Osteocyte (in vitro differentiated cells): ENCODE measurements at places on chromosomes 16 and 17. TPM values are rescaled to one million over a fixed set of nuclear protein-coding genes. Genes with fewer than 3 reads are reported as not detected.

The HSPB9 gene
- total RNA-seq = not detected in 2 replicates

The RASD1 gene
- 1.2 and 1.6 TPM in 2 replicates for total RNA-seq

DNA sequence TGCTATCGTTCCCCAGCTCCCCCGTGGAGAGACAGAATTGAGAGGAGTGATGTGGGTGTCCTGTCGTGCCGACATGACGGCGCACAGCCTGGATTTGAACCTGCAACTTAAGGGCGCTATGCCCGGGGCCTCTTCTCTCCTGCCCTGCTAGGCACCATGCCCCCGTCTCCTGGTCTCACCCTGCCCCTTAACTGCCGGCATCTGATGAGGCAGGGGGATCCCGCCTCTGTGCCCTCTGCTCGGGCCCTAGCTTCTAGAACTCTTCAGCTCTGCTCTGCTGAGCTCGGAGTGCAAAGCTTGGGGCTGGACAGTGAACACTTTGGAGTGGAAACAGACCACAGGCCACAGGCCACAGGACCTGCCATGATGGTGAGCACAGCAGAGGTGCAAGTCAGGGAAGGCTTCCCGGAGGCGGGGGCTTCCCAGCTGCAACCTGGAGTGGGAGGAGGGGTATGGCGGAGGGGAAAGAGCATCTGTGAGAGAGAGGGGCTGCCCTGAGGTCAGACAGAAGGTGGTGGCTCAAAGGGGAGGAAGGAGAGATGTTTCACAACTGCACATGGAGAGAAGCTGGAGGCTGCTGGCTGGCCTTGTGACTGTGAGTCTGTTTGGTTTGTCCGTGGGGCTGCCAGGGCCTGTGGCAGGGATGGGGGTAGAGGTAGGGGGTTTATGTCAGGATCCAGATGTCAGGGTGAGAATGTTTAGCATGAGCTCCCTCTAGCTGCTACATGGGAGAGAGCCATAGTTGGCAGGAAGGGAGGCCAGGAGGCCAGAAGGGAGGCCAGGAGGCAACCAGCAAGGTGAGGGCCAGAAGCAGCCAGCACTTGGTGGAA, 107.8 kb downstream of the CRLF3 start:
- H3K4me1 ChIP-seq = peaks cover 19% of the 10 kb centered on the region
- H3K27ac ChIP-seq = no peak overlapping the region
- no peak overlapping the region for H3K4me3 ChIP-seq
- DNase-seq = no peak
- no peaks in the 10 kb centered on the region for H3K27me3 ChIP-seq

- no peak overlapping the region for H3K27ac ChIP-seq
- H3K36me3 ChIP-seq = no peaks in the 10 kb centered on the region
- peaks cover 9% of the 10 kb centered on the region for H3K4me1 ChIP-seq
- DNase-seq = no peak
- H3K27me3 ChIP-seq = no peaks in the 10 kb centered on the region
Observed at GRCh38 chr17:50444841-50445715, 19.1 kb downstream of the ACSF2 start.

DNA sequence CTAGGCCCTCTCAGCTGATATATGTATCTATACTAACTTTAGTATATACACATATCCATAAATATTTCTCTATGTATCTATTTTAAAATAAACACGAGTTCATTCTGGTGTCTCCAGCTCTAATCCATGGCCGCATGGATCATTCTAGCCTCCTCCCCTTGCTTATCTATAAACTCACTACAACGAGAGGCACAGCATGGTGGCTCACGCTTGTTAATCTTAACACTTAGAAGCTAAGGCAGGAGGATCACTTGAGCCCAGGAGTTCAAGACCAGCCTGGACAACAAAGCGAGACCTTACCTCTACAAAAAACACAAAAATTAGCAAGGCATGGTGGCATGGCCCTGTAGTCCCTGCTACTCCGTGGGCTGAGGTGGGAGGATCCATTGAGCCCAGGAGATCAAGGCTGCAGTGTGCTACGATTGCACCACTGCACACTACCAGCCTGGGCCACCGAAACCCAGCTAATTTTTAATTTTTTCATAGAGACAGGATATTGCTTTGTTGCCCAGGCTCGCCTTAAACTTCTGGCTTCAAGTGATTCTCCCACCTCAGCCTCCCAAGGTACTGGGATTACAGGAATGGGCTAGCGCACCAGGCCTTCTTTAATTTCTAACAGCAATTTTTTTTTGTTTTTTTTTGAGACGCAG, 3.9 kb upstream of the ZNF207 start:
- DNase-seq = no peak
- no peak overlapping the region for H3K27ac ChIP-seq
- H3K36me3 ChIP-seq = peaks cover 1% of the 10 kb centered on the region
- no peak overlapping the region for H3K4me3 ChIP-seq

The KRTAP9-2 gene
- total RNA-seq = not detected in 2 replicates

The KPNA2 gene
- 95.0 and 102 TPM in 2 replicates for total RNA-seq

The PRAC1 gene
- total RNA-seq = not detected in 2 replicates

GRCh38 chr17:12634789-12635414, 30.8 kb upstream of the MYOCD start:
- H3K27me3 ChIP-seq = no peaks in the 10 kb centered on the region
- peaks cover 27% of the 10 kb centered on the region for H3K4me1 ChIP-seq
- no peak for DNase-seq
- no peaks in the 10 kb centered on the region for H3K36me3 ChIP-seq
- no peak overlapping the region for H3K4me3 ChIP-seq

The DPEP2 gene
- total RNA-seq = not detected in 2 replicates

DNA sequence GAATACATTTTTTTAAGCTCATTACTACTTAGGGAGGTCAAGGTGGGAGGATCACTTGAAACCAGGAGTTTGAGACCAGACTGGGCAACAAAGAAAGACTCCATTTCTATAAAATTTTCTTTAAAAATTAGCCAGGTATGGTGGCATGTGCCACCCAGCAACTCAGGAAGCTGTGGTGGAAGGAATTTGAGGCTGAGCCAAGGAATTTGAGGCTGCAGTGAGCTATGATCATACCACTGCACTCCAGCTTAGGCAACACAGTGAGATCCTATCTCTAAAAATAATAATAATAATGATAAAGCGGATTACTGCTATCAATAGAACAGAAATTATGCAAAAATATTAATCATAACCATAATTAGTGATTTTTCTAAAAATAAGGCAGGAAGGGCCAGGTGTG, 170.3 kb downstream of the COPRS start:
- no peaks in the 10 kb centered on the region for H3K36me3 ChIP-seq
- no peak overlapping the region for H3K4me3 ChIP-seq
- no peak overlapping the region for H3K27ac ChIP-seq
- peaks cover 12% of the 10 kb centered on the region for H3K4me1 ChIP-seq
- H3K27me3 ChIP-seq = peaks cover under 1% of the 10 kb centered on the region
- no peak for DNase-seq

GRCh38 chr17:49873466-49873865, 25.6 kb upstream of the TAC4 start:
- peaks cover 38% of the 10 kb centered on the region for H3K27me3 ChIP-seq
- no peaks in the 10 kb centered on the region for H3K36me3 ChIP-seq
- H3K4me3 ChIP-seq = no peak overlapping the region
- no peak for DNase-seq
- no peak overlapping the region for H3K27ac ChIP-seq

DNA sequence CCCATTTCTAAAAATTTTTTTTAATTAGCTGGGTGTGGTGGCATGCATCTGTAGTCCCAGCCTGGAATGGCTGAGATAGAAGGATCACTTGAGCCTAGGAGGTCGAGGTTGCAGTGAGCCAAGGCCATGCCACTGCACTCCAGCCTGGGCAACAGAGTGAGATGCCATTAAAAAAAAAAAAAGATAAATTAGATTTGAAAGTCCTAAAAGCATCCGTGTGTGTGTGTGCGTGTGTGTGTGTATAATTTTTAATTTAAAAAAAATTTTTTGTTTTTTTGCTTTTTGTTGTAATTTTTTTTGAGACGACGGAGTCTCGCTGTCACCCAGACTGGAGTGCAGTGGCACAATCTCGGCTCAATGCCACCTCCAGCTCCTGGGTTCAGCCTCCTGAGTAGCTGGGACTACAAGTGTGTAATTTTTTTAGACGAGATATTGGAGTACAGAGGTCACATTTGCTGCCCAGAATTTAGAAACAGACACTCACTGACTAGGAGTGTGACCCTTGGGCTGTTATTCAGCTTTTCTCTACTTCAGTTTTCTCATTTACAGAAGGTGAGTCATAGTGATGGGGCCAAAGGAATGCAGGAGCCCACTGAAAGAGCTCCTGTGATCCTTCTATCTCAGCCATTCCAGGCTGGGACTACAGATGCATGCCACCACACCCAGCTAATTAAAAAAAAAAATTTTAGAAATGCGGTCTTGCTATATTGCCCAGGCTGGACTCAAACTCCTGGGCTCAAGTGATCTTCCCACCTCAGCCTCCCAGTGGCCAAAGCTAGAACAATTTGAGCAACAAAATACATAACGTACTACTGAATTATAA, 25.5 kb upstream of the TBX4 start:
- peaks cover 15% of the 10 kb centered on the region for H3K27me3 ChIP-seq
- H3K27ac ChIP-seq = no peak overlapping the region
- DNase-seq = peak; percentile 19

The TNFRSF13B gene
- not detected in 2 replicates for total RNA-seq

- no peaks in the 10 kb centered on the region for H3K36me3 ChIP-seq
- DNase-seq = peak; percentile 89
- H3K27ac ChIP-seq = no peak overlapping the region
Observed at GRCh38 chr17:42183741-42184711, 1.2 kb downstream of the HCRT start.

DNA sequence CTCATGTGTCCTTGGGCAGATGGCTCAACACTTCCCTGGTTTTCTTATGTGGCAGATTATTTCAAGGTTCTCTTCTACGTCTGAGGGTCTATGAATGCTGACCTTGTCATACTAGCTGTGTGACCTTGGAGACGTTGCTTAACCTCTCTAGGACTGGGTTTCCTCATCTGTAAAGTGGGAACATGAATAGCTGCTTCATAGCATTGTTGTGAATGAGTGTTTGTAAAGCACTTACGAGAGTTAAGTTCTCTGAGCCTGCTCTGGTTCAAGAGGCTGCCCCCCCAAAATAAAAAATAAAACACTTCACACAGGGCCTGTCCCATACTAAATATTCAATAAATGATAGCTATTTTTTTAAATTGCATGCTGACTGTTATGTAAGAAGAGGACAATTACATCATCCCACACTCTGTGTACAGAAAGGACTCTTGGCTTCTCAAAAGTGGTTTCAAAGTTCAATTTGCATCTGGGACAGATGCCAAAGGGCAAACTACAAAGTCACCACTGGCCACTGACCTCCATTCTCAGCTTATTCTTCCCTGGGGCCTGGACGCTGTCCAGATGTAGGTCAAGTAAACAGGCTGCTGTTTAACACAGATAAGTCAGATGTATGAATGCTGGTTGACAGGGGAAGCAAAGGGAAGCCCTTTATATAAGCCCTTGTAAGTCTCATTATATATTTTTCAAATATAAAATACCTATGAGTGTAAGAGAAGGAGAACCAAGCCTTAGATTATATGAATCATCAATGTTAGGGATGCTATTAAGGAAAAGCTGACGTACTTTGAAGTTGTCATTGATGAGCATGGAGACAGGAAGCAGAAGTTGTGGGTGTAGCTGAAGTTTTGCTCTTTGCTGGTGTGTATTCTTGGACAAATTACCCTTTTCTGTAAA, 15.4 kb upstream of the NDEL1 start:
- H3K4me3 ChIP-seq = no peak overlapping the region
- no peaks in the 10 kb centered on the region for H3K36me3 ChIP-seq
- no peak for DNase-seq
- H3K27me3 ChIP-seq = peaks cover 78% of the 10 kb centered on the region
- H3K4me1 ChIP-seq = peaks cover 5% of the 10 kb centered on the region

- H3K4me1 ChIP-seq = no peaks in the 10 kb centered on the region
- no peaks in the 10 kb centered on the region for H3K36me3 ChIP-seq
- no peak overlapping the region for H3K27ac ChIP-seq
- DNase-seq = no peak
Observed at GRCh38 chr16:84013787-84014569, 28.6 kb downstream of the SLC38A8 start.

The DDX28 gene
- 7.5 and 8.8 TPM in 2 replicates for total RNA-seq

DNA sequence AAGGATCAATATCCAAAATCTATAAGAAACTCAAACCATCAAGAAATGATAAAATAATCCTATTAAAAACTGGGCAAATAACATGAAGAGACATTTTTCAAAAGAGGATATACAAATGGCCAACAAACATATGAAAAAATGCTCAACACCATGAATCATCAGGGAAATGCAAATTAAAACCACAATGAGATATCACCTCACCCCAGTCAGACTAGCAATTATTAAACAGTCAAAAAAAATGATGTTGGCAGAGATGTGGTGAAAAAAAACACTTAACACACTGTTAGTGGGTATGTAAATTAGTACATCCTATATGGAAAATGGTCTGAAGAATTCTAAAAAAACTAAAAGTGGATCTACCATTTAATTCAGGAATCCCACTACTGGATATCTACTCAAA, 379.0 kb upstream of the SOX9 start:
- no peak overlapping the region for H3K27ac ChIP-seq
- no peaks in the 10 kb centered on the region for H3K36me3 ChIP-seq
- H3K27me3 ChIP-seq = peaks cover 19% of the 10 kb centered on the region
- no peak for DNase-seq
- H3K4me3 ChIP-seq = no peak overlapping the region
- no peaks in the 10 kb centered on the region for H3K4me1 ChIP-seq

- no peak overlapping the region for H3K4me3 ChIP-seq
- H3K4me1 ChIP-seq = peaks cover 20% of the 10 kb centered on the region
Observed at GRCh38 chr17:81287741-81288430, 7.2 kb downstream of the SLC38A10 start.

GRCh38 chr17:80018917-80019651, 16.6 kb downstream of the TBC1D16 start:
- DNase-seq = no peak
- H3K27ac ChIP-seq = no peak overlapping the region
- H3K36me3 ChIP-seq = peaks cover 7% of the 10 kb centered on the region
- no peak overlapping the region for H3K4me3 ChIP-seq
- H3K4me1 ChIP-seq = no peaks in the 10 kb centered on the region

- peak overlapping the region; percentile 68 for H3K27ac ChIP-seq
- H3K4me1 ChIP-seq = peaks cover 58% of the 10 kb centered on the region
- H3K27me3 ChIP-seq = no peaks in the 10 kb centered on the region
Observed at GRCh38 chr16:11563493-11564040, 23.2 kb downstream of the LITAF start.

DNA sequence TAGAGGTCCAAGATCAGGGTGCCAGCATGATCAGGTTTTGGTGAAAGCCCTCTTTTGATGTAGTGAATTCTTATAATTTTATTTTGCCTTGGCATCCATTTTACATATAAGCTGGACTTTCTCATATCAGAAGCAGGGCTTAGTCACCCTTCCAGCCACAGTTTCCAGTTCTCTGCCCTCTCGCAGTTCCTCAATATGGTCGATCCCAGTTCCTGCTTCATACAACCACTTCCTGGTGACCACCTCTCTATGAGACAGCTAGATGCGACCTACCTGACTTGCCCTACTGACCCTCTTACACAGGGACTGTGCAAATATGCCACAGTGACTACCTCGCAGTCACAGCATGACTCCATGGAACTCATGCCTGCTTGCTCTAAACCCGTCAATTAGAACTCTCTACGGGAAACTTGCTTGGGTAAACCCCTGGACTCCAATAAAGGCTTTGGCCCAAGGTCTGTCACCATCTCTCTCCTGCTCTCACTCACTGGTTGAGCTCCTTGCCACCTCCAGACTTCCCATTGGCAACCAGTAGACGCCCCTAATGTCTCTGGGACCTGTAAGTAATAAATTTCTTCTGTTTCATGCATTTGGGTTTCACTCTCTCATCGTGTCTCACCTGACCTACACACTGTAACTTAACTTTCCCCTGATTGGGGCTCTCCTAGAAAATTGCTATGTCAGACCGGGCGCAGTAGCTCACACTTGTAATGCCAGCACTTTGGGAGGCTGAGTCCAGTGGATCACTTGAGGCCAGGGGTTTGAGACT, 21.4 kb downstream of the CD300LG start:
- no peaks in the 10 kb centered on the region for H3K36me3 ChIP-seq
- no peak overlapping the region for H3K4me3 ChIP-seq
- peaks cover 64% of the 10 kb centered on the region for H3K27me3 ChIP-seq
- no peak overlapping the region for H3K27ac ChIP-seq
